Effector CD8-positive, alpha-beta T cell (primary cell): ENCODE measurements at places on chromosomes 1 and 21.

GRCh38 chr1:114079596-114080190 lies 74.0 kb downstream of the SYT6 start:
- no peak for DNase-seq

GRCh38 chr1:105260001-105260400 lies 1510.3 kb downstream of the AMY1C start:
- DNase-seq = no peak

DNA sequence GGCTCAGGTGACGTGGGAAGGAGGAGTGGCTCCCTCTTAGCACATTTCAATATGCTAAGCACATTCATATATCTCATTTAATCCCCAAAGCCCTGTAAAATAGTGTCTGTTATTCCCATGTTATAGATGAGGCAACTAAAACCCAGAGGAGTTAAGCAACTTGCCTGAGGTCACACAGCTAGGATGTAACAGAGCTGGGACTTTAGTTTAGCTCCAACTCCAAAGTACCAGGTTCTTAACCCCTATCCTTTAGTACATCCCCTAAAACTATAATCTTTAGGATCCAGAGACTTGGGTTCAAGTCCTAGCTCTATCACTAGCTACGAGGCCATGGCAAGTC lies 48.5 kb downstream of the LGR6 start:
- DNase-seq = no peak

- DNase-seq = no peak
These were observed 40.8 kb upstream of the TP53BP2 start for GRCh38 chr1:223886516-223886921.

- no peak for DNase-seq
These were observed 142.5 kb downstream of the C1orf94 start for GRCh38 chr1:34319218-34319617.

DNA sequence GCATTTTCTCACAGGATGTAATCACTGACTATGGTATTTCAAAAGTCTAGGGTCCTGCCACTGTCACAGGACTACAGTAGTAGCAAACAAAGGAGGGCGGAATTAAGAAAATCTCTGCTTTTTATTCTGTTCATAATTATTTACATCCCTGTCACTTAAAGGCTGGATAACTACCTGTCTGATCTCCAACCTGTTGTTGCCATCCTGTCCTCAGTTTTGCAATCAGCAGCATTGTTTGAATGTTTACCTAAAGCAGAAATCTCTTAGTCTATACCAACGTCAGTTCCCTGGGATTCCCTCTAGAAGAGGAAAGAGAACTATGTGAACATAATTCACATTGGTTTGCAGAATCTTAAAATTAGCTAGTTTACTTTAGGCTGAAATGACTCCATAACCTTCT lies 218.5 kb downstream of the PBX1 start:
- no peak for DNase-seq

GRCh38 chr1:180863158-180863775 lies 49.4 kb upstream of the KIAA1614 start:
- no peak for DNase-seq

DNA sequence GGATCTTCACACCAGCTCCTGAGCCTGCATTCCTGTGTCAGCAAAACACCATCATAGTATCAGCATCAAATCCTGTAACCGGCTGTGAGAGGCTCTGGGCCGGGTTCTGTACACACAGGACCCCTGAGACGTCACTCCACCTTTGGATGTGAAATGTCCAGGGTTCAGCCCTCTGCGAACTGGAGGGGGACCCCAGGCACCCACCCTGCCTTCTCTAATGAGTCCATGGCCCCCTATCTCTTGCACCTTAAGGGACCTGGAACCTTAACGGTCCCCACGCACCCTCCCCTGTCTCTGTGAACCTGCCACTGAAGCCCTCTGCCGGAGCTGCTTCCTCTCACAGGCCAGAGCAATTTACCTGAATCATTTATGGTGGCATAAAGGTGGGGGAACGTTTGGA lies 257.8 kb downstream of the NPHP4 start:
- no peak for DNase-seq

GRCh38 chr1:204503122-204503912 lies 8.7 kb upstream of the PIK3C2B start:
- DNase-seq = no peak
